8988T (cell line): ENCODE measurements at places on chromosomes 11 and 22.

DNA sequence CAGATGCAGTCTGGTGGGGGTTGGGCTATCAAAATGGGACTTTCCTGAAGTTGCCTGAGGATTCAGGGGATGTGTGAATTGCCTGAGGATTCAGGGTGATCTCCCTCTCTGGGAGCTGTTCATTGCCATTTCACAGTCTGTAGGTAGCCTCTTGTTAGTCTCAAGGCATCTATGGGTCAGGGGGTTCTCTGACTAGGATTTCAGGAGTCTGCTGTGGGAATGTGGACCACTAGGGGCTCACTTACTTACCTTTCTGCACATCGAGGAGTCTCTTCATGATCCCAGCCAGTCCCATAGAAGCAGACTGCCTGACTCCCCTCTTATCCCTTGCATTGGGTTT, 54.0 kb downstream of the KCNQ1OT1 start:
- DNase-seq = no peak

- DNase-seq = no peak
These were observed 30.8 kb upstream of the ALDH3B2 start for GRCh38 chr11:67705264-67705663.

GRCh38 chr11:48261600-48261999, 2.1 kb upstream of the OR4X1 start:
- DNase-seq = no peak

DNA sequence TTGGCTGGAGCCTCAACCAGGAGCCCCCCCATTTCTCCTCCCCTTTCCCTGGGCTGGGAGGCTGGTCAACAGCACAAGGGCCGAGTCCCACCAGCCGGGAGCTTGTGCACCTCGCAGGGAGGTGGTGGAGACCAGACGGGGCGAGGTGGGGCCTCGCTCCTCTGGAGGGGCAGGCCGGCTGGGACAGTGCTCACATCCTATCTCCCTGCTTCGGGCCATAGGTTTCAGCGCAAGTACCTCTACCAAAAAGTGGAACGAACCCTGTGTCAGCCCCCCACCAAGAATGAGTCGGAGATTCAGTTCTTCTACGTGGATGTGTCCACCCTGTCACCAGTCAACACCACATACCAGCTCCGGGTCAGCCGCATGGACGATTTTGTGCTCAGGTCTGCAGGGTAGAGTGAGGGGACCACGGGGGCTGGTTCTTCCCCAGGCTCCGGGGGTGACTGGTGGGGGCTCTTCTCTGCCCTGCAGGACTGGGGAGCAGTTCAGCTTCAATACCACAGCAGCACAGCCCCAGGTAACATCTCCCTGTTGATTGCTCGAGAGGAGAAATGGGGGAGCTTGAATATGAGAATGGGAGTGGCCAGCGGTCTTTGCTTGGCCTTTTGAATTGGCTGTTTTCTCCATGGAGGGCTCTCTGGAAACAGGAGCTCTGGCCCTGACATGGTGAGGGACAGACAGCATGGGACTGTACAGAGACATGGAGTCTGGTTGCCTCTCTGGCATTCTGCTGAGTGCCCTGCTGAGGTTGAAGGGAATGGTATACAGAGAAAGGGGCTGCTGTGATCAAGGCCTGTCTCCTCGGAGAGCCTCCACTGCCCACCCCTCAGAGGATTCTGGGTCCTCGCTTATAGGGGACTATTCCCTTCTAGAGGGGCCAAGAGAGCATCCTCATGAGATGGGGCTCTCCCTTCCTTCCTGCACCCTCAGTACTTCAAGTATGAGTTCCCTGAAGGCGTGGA, 3.3 kb downstream of the SIDT2 start:
- no peak for DNase-seq

GRCh38 chr11:9973921-9974320, 310.0 kb downstream of the SWAP70 start:
- DNase-seq = no peak

DNA sequence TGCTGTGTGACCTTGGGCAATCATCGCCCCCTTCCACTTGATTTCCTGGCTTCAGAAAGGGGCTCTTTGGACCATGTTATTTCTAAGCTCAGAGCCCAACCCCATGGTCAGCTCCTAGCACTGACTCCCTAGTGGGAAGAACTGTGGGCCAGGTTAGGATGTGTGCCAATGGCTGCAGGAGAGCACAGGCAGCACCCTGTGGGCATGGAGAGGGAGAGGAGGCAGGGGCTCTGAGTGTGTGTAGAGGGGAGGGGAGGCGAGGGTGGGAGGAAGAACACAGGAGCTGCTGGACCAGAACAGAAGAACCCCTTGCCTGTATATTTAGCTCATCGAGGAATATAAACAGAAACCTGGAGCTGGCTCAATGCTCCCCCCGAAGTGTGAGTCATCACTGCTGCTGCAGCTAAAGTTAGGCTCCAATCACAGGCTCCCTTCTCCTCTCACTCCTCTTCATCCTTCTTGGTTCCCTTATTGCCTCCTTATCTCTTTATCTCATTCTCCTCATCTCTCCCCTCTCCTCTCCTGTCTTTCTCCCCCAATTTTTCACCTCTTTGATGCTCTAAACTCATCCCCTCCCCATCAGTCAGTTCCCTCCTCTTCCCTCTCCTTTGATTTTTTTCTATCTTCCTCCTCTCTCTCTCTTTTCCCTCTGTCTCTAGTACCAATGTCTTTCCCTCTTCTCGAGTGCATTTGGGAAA, 14.5 kb upstream of the RPS19BP1 start:
- no peak for DNase-seq

DNA sequence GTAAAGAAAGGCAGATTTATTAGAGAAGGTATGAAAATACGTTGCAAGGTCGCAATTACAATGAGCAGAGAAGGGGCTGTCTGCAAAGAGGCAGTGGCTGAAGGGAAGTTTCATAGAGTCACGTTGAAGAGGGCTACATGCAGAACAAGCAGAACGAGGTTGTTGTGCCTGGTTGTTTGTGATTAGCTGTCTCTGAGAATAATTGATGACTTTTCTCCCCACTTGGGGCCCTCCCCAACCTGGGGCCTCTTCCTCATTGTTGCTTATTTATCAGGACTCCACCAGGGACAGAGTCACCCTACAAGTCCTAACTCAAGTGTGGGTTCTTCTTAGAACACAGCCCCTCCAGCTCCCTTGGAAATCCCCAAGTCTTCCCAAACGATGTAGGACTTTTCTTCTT, 29.1 kb downstream of the CSF2RB start:
- DNase-seq = no peak

GRCh38 chr11:68264244-68264643, 7.5 kb downstream of the C11orf24 start:
- no peak for DNase-seq

DNA sequence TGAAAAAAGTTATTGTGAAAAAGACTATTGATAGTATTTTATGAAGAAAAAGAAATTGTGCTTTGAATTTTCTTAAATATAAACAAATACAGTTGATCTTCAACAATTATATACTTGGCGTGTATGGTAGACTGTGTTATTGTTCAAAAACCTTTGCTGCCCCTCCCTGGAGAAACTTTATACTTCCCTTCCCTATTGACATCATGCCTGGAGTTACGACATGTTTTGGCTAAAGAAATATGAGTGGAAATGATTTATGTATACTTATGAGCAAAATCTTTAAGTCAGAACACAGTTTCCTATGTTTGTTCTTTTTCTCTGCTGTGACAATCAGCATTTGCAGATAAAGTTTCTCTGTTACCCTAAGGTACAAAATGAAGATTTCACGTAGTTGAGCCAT, 243.8 kb downstream of the TMEM135 start:
- no peak for DNase-seq

GRCh38 chr22:20982563-20982882, 426 bp downstream of the LZTR1 start:
- DNase-seq = no peak

DNA sequence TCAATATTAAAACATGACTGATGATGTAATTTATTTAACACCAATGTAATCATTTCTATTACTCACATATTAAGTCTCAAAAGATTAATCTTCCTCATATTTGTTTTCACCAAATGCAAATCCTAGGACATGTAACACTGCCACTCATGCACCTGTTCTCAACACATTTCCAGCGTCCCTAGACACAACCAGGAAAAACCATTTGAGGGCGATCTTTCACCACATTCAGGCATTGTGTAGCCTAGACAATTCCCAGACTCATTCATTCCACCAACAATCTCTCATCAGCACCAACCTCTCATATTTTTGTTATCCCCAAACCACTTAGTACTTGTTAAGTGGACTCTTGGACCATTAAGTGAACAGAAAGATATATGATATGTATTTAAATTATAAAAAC, 66.1 kb downstream of the SLC36A4 start:
- no peak for DNase-seq

GRCh38 chr11:82972103-82972502, 70.6 kb downstream of the DDIAS start:
- no peak for DNase-seq

DNA sequence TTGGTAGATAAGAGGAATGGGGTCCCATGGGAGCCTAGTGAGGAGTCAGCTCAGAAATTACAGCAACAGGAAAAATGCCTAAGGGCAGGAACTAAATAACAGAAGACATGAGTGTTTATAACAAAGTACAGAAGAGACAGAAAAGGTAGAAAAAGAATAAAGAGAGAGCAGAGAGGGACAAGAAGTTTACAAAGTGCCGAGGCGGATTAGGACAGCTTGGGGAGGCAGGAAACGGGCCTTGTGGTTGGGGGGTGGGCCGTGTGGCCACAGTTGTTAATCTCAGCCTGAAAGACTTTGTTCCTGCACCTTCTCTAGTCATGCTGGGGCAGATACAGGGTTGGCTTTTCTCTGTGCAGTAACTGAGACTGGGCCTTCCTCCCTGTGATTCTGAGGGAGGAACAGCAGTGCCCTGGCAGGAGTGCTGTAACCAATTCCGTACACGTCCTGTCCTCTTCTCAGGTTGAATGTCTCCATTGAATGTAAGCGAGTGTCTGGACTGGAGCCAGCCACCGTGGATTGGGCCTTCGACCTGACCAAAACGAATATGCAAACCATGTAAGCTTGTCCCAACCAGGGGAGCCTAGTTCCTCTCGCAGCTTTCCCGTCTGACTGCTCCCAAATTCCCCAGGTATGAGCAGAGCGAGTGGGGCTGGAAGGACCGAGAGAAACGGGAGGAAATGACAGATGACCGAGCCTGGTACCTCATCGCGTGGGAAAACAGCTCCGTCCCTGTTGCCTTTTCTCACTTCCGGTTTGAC, 13.2 kb downstream of the NAA40 start:
- no peak for DNase-seq

DNA sequence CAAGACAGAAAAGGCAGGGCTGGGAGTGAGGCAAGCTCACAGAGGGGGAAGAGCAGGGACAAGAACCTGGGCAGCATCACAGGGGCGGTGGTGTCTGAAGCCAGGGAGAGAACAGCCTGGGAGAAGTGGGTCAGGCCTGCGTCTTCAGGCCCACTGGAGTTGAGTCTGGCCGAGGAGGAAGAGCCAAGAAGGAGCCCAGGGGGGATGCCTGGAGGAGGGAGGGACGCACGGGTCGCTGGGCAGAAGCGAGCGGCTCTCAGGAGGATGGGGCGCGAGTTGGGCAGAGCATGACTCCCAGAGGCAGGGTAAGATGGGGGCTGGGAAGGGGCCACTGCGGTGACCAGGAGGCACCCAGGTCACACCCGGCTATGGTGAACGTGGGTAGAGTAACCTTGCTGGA, 18.5 kb downstream of the LRFN4 start:
- DNase-seq = no peak

GRCh38 chr11:134905517-134905916, 493.5 kb upstream of the B3GAT1 start:
- DNase-seq = no peak

GRCh38 chr11:10625982-10626311, 57.5 kb upstream of the LYVE1 start:
- no peak for DNase-seq

GRCh38 chr22:31104869-31105268, 2.5 kb downstream of the SELENOM start:
- DNase-seq = no peak

DNA sequence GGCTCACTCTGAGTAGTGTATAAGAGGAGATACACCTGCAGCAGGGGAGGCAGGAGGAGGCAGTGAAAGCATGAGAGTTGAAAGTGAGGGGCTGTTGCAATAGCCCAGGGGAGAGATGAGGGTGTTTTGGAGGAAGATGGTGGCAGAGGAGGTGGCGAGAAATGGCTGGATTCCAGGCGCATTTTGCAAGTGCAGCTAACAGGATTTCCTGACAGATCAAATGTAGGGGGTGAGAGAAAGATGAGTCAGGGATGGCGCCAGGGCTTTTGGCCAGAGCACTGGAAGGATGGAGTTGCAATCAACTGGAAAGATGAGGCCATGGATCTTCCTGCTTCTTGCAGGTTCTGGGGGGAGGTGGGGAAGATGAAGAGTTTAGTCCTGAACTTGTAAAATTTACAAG, 16.8 kb upstream of the TSPAN18 start:
- DNase-seq = no peak

GRCh38 chr11:29527391-29527936, 489.4 kb downstream of the KCNA4 start:
- no peak for DNase-seq

GRCh38 chr11:28877340-28877739, 769.2 kb downstream of the METTL15 start:
- DNase-seq = no peak

DNA sequence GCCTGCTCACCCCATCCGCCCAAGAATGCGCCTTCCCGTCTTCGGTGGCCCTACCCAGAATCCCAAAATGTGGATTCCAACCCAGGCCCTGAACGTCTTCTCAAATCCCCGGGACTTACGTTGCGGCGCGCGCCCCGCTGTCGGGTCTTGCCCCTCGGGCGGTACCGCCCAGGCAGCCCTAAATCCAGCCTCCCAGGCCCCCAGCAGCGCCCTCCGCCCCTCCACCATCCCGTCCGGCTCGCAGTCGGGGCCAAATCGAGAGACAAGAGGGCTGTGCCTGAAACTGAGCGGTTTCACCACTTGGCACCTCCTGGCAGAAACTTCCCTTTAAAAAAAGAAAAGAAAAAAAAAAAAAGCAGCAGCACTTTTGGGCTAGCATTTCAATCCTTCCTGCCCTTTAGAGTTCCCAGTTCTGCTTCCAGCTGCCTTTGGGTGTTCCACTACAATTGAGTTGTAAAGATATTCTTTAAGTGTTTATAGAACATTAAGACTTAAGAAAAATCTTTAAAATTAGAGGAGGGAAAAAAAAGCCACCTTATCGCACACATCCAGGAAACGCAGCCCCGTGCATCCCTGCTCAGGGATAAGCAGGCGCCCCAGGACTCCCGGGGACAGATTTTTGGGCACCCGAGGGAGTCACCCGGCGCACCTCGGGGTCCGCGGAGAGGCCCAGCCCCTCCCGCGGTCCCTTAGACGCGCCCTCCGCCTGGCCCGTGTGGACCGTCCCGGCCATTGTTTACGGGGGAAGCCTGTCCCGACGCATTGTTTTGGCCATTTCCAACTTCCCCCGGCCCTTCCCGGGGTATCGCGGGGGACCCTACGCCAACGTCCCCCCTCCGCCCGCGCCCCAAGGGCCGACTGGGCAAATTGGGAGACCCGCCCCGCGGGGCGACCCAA, 57.6 kb downstream of the KCNJ4 start:
- DNase-seq = no peak

- DNase-seq = peak; percentile 98
These were observed 58.2 kb upstream of the THY1 start for GRCh38 chr11:119481021-119481666.

DNA sequence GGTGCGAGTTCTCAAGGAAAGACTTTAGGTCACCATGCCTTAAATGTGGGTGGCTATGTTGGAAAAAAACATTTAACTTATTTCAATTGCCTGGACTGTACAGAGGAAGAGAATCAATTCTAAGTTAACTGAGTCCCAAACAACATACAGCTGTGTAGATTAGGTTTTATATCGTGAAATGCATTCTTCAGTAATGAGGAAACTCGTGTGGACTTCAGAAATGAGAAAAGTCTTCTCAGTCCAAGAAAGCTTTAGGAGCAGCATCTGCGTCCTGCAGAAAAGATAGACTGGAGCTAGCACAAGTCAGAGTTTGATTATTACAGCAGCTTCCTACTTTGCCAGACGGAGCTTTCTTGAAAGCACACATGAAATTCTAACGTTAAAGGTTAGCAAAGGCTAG, 673.0 kb downstream of the OPCML start:
- DNase-seq = no peak
